NCI-H446 treated with DMSO at 0.1 percent for 48 hours (cell line): ENCODE measurements at places on chromosomes 16 and 17.

DNA sequence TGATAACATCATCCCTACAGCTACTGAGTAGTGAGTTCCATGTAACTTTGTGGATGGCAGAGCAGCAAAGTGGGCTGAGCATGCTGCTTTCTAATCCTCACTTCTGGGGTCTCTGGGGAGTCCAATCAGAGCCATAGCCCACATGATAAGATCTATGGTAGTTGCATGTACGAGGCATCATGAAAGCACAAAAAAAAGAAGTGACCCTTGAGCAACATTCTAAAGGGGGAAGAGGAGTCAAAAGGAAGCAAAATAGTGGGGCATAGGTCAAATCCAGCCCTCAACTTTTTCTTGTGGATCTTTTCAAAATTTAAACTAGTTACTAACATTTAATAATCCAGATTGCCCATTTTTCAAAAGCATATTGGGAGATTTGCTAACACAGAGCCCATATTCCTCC is 208.5 kb upstream of the TOX3 start:
- DNase-seq: no peak

- no peak for DNase-seq
Measured at GRCh38 chr17:65230040-65230439, 92.9 kb downstream of the RGS9 start.

DNA sequence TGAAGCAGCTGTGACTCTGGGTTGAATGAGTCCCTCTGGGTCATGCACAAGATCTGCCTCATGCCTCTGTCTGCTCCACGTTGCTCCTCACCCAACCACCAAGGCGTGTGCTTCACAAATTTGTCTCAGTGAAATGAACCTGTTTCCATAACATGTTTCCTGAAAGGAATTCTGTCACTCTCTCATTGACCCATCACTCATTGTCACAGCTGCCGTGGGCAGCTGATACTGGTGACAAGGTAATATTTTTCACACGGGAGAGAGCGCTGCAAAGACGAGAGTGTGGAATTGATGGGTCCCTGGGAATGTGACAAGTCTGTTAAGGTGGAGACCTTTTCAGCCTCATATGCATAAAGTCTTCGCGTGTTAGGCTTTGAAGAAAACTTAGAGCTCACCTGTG is 391.4 kb downstream of the CPPED1 start:
- DNase-seq: no peak

DNA sequence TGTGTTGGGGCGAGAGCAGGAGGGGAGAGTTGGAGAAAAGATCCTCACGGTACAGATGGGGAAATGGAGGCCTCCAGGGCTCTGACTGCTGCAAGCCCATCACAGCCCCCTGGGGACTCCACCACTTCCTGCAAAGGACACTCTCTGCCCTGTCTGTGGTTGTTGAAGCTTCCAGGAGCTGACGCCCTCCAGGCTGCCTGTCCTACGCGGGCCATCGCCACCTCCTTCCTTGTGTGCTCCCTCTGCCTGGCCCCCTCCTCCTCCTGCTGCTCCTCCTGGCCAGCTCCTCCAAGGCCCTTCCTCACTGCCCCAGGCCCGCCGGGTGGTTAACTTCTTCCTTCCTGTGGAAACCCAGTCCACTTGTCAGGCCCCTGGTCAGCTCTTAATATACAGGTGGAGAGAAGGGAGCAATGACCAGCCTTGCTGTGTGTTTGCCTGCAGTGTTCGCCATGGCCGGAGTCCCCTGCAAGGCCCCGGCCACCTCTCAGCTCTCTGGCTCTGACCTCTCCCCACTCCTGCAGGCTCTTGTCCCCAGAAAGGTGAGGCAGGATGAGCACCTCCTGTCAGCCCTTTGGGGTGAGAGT is 18.4 kb upstream of the STAC2 start:
- DNase-seq: no peak

- DNase-seq: no peak
Measured at GRCh38 chr16:75624921-75625334, 1.8 kb upstream of the ADAT1 start.

- DNase-seq: no peak
Measured at GRCh38 chr17:34118564-34118963, 136.5 kb upstream of the CCL2 start.

DNA sequence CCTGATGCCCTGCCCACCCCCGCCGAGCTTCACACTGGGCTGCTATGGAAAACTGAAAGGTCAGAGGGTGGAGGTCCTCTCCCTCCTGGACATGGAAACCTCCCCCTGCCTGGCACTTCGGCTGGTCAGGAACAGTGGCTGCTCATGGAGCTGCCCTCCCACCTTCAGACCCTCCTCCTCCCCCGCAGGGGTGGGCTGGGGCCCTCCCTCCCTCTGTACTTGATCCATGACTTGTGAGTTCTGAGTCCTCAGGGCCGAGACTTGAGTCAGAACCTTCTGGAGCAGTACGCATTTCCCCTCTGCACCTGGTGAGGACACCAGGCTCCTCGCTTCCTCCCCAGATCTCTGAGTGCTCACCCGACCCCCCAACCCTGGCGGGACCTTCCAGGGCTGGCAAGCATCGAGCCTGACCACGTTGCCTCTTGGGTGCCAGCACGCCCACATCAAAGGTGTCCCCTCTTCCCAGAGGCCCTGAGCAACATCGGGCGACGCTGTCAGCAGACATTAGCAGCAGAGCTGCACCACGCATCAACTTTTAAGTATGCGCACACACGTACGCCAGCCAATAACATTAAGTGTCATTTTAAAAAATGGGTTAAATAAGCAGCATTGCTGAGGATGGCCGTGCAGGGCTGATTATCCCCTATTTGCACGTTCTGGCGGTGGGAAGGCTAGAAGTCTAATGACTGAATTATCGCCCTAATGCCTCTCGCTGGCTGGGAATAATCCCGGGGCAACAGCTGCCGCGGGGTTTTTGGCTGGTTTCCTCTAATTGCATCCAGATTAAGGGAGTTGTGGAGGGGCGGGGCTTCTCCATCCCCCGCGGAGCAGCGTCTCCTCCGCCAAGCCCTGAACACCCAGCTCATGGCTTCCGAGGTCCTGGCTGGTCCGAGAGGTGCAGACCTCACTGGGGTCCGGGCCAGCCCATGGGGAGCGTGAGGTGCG is 98.0 kb downstream of the TBC1D16 start:
- DNase-seq: peak; percentile 15

GRCh38 chr16:86025706-86026105 is 126.7 kb downstream of the IRF8 start:
- DNase-seq: no peak

GRCh38 chr17:58335779-58336455 is 7.3 kb upstream of the TSPOAP1 start:
- DNase-seq: no peak

GRCh38 chr16:54970016-54970415 is 39.4 kb downstream of the IRX5 start:
- DNase-seq: no peak

DNA sequence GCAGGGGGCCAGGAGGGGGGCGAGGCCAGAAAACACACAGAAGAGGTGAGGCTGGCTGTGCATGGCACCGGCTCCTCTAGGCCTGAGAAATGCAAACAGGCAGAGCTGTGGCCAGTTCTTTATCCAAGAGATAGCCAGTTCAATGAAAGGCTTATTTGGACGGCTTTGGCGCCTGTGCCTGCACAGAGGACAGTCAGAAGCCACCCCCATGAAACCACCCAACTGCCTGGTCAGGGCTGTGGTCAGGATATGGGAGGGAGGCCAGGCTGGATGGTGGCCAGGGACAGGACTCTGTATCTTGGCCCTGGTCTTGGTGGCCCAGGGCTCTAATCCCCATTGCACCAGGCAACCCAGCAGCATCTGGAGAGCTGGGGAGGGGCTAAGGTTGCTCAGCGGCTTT is 24.5 kb upstream of the GPRC5C start:
- DNase-seq: no peak

DNA sequence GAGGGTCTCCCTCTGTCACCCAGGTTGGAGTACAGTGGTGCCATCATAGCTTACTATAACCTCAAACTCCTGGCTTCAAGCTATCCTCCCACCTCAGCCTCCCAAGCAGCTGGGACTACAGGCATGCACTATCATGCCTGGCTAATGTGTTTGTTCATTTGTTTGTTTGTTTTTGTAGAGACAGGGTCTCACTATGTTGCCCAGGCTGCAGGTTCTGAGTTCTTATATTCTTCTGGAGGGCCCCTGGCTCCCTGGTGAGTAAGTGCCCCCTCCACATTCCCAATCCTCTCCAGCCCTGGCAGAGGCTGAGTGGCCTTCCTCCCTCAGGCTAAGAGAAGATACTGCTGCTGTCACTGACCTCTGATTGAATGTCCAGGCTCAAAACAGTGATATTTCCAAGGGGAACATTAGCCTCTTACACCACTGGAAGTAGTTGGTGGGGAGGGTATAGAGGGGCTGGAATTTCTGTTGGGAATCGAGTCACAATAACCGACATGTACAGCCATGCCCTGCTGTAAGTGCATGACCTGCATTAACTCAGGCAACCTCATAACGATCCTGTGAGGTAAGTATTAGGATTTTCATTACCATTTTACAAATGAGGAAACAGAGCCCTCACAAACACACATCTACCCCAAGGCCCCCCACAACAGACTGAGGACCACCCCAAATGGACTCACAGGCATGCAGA is 2.7 kb upstream of the ETV4 start:
- DNase-seq: no peak

DNA sequence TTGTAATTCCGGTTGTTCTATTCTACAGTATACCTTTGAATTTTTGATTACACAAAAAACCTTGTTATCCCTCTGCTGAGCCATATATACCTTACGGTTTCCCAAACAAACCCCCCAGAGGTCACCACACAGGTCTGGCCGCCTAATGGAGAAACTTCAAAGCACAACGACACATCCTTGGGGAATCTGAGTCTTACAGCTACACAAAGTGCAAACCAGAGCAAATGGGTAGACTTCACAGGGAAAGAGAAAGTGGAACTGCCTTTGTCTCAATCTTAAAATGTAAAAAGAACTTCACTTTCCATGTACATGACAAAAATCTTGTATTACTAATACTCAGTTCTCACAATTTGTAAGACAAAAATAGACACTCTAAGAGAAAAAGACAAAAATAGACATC is 2.7 kb downstream of the FBXO31 start:
- DNase-seq: no peak

DNA sequence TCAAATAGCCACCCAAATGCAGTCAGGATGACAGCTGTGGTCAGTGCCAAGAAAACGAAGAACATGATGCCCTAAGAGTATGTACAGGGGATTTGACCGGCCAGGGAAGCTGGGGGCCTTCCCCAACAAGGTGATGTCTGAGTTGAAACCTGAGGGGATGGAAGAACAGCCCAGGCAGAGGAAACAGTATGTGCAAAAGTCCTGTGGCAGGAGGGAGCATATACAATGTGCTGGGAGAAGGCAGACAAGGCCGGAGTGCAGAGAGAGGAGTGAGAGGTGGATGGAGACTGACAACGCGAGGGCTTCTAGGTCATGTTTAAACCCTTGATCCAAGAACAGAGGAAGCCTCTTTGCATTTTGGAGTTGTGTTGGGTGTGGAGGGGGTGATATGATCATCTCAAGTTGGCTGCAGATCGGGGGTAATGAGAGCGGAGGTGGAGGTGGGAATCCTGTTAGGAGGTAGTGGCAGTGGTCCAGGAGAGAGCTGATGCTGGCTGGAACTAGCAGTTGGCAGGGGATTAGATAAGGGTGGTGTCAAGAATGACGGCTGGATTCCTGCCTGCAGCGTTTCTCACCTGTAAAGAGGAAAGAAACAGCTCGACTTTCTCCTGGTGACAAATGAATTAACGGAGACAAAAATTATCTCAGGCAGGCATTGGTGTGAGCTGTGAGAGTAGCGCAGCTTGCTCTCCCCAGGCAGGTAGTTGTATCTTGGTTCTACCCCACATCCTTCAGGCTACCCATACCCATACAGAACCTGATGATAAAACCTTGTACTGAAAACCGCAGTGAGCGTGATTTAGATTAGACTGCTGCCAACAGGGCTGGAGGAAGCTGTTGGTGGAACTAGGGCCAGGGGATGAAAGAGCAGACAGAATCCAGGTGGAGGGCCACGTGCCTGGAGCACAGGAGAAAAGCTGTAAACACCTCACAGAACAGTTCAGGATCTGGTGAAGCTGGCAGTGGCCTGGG is 37.2 kb upstream of the NGFR start:
- DNase-seq: no peak

- DNase-seq: no peak
Measured at GRCh38 chr16:8063159-8063558, 527.2 kb downstream of the TMEM114 start.

DNA sequence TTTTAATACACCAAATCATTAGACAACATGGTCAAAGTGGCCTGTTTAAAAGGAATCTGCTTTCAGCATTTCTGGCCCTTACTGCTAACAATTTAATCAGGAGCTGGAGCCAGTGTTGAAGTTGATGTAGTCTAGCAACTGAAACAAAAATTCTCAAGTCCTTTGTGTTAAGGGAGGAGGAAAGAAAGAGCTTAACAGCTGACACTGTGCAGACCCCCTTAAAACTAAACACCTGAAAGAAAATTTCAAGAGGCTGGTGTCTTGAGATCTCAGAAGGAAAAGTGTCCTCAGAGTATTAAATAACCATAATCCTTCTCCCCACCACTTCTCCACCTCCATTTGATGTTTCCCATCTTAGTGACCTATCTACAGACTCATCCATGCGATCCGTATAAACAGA is 232.1 kb downstream of the FTO start:
- no peak for DNase-seq

DNA sequence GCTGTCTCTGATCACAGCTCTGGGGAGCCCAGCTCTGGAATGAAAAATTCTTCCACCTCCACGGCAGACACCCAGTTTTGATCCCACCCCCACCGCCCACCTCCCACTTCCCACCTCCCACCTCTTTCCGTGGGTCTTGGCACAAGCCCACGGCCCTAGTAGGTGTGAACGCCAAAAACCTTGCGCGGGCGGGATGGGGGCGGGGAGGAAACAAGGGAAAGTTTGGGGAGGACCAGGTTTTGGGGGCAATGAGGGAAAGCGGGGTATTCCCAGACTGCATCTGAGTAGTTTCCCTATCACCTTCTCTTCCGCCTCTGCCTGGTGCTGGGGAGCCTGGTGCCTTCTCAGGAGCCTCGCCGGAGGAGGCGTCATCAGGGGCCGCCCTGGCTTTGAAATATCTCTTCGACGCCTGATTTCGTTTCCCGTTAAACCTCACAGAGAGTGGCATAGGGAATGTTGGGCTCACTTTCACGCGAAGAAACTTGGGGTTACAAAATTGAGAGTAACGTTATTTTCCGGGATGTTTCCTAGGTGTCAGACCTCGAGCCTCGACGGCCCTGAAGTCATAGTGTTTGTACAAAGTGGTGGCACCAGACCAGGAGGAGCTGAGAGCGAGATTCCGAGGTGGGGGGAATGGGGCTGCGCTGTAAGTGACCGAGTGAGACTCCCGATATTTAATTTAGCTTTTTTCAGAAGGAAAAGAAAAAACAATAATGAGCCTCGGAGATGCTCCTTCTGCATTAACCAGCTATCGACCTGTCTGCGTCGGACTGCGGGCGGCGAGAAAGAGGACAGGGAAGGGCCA is 1.6 kb upstream of the IRX3 start:
- DNase-seq: no peak
